ENCODE measurements at places on chromosomes 16 and 17.
A peak's percentile ranks its signal among the peaks of the same experiment; 100 is the strongest.

DNA sequence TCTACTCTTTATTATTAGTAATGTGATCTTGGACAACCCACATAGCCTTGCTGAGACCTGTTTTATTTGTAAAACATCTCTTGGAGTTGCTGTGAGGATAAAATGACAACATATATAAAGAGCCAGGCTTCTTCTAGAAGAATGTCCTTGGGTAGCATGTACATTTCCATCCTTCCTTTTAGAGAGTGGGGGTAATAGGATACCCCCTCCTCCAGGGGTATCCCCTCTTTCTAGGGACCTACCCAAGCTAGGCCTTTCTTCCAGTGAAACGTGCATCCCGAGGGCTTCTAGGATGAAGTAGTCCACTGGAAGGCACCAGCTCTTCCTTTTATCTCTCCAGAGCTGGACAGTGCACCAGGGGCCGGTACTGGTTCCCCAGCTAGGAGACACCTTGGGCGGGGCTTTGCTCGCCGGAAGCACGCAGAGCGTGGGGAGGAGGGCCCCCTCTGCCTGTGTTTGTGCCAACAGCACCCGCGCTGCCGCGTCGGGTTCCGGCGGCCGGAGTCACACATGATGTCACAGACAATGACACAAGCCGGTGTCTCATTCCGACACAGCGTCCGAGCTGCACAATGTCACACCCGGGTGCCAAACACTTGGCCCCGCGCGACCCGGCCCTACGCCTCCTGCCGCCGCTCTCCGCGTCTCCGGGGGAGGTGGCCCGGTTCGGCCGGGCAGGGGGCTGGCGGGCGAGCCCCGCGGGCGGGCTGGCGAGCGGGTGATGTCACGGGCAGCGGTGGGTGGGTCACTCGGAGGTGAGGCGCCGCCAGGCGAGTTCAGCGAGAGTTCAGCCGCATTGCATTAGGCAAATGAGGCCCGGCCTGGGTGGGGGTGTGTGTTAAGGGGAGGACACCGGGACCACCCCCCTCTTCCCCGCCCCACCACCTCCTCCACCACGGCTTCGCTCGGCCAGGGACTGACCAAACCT is 23.4 kb downstream of the GJD3 start:
- no peak for DNase-seq

DNA sequence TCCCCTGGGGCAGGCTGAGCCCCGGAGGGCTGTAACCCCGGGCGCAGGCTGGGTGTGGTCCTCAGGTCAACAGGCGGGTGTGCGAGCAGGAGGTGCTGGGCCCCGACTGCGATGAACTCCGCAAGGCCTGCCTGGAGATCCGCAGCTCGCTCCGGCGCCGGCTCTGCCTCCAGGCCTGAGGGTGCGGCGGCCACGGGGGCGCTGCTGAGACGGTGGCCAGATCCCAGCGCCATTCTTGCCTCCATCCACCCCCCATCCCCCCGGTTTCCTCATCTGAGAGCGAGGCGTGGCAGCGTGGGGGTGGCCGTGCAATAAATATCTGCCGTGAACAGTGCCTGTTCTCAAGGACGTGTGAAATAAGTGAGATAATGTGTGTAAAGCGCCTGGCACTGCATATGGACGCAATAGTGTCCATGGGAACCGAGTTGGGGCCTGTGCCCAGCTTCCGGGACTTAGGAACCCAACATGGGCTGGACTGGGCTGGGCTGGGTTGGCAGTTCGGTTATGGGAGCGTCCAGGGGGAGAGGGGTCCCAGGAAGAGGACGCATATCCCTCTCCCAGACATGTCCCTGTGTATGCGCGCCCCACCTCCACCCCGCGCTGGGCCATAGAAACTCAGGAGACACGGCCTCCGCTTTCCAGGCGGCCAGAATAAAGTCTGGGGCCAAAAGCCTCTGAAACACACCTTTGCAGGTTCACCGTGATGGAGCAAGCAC is 15.0 kb downstream of the ZNF213 start:
- DNase-seq = peak; percentile 25

DNA sequence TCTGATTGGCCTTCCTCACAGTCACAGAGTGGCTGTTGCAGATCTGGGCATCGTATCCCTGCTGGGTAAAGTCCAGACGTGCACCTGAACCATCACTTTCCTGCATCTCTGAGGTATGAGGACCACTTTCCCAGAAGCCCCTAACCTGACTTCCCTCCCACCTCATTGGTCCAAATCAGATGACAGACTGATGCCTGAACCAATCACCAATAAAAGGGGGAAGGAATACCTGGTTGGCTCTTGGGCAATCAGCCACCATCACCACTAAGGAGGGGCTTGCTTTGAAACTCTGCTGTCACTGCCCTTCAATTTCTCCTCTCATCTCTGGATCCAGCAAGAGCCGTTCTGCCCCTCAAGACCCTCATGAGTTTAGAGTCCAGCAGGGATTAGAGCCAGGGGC is 13.6 kb upstream of the WFDC1 start:
- no peak for DNase-seq

DNA sequence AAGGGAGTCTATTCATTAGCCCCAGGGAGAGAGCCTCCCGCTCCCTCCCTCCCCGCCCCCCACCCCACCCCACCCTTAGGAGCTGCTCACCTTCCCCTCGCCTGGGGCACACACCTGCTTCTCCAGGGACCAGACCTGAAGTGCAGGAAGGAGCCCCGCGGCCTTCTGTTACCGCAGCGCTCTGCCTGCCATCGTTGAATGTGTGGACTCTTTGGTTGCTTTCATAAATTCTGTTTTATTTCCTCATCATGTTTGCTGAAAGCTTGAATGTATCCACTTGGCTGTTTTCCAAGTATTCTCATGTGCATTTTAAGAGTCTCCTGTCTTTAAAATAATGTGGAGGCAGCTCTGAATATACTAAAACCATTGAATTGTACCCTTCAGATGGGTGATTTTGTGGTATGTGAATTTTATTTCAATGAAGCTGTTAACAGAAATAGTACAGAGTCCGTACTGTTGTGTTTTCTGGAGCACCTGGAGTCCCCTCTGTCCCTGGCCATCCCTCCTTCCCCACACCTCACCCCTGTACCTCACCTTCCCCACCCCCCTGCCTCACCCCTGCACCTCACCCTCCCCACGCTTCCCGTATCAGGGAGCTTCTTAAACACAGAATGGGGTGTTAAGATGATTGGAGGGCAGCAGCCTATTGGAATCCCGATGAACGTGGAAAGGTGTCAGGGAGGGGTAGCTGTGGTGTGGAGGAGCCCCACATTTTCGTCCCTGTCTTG is 25.5 kb downstream of the RAB11FIP3 start:
- peak; percentile 11 for DNase-seq

DNA sequence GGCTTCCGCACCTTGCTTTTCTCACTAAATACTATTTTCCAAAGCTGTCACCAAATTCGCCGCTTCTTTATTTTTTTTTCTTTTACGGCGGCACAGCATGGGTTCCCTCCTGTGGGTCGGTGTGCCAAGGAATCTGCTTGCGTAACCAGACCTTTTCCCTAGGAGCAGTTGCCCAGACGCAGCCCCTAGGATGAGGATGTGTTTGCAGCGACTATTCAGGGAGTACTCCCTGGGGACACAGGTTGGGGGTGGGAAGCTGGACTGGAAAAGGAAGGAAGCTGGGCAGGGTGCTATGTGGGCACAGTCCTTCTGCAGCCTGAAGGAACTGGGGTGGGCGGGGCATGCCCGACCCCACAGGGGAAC is 49.0 kb upstream of the ZCCHC14 start:
- no peak for DNase-seq

DNA sequence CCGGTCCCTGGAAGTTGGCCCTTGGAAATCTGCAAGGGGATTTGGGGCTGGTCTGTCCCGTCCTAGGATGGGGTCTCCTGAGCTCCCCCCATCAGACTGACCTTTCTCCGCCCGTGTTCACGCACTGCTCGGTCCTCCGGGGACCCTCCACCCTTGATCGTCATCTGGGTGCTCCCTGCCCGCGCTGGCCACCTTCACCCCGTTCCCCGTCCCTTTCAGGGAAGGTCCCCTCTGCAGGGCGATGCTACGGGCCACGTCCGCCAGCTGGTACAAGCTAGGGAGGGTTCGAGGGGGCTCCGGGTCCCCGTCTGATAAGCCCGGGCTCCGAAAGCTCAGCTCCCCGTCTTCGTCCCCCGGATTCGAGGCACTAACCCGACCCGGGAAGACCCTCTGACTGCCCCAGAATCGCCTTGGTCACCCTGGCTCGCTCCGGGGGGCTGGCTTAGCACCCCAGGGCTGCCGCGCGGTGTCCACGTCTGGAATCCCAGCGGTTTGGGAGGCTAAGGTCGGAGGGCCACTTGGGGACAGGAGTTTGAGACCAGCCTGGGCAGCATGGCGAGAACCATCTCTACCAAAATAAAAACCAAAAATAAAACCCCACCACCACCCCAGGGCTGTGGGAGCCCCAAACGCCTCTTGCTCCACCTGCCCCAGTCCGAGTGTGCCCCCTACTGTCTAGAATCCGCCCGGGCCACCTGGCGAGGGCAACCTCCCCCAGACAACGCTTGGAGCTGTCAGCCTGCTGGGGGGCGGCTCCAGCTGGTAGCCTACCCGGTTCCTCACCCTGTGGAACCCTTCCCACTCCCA is 1.1 kb upstream of the SLC43A2 start:
- no peak for DNase-seq

DNA sequence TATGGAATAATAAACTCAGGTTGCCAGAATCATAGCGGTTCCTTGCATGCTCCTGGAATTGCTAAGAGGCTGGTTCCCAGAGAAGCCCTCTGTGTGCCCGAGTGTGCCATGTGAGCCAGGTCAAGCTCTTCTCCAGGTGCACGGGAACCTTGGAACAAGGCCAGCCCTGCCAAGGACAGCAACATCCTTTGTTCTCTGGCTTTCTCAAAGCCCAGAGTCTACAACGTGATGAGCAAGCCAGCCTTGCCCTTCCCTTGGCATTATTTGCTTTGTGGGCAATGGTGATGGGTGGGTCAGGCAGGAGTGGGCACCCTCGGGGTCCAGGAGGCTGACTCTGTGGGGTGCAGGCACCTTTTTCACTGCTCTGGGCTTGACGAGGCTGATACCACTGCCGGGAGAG is 14.2 kb upstream of the SEC14L1 start:
- peak; percentile 79 for DNase-seq

DNA sequence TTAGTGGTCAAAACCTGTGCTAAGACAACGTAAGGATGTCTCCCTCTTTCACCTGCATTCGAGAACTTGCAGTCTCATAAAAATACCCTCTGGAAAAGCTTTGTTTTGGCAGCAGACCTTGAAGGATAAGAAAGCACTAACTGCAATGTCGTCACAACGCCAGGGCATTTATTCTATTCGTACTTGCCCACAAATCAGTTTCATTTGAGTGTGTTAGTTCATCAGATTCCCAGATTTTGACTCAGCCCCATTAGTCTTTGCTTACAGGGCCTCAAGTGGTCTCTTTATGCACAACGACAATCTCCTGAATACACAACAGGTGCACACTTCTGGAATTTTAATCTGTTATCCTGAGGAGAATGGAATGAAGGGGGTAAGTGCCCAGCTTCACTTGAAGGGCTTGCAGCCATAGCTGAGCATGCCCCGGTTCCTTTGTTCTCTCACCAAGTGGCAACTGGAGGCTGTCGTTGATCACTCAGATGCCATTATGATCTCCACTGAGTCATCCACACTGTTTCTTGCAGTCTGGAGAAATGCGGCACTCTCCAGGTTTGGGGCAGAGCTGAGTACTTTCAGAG is 58.8 kb downstream of the CLEC19A start:
- DNase-seq = no peak

DNA sequence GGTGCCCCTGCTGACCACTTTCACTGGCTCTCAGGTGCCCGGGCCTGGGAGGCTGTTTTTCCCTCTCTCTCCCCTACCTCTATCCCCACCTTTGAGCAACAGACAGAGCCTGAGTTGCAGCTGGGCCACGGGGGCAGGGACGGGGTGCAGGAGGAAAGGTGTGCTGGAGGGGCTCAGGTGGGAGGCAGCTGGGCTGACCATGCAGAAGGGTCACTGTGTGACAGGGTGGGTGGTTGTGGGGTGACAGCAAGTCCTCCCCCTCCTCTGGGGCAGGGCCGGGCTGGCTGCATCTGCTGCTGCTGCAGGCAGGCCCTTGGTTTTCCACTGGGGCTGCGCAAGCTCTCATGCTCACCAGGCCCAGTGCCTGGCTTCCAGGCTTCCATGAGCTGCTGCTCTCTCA is 6.6 kb downstream of the ZNF319 start:
- no peak for DNase-seq

- DNase-seq = peak; percentile 15
Measured at GRCh38 chr17:72556944-72557826, 436.4 kb downstream of the SOX9 start.

GRCh38 chr16:12011565-12011964 is 35.0 kb downstream of the SNX29 start:
- no peak for DNase-seq

DNA sequence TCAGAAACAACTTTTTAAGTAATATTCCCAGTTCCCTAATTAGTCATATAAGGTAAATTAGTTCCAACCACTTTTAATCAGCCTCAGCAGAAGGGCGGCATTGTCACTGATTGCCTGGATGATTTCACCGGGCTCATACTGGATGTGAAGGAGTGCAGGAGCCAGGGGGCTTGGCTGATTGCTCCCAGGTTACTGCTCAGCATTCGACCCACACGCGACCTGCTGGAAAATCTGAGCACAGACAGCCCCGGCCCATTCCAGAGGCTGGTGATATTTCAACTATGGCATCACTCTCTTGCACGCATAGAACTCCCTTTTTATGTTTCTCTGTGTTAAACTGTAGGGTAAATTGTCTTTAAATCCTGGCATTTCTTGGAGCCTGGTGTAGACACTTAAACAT is 34.2 kb downstream of the CPPED1 start:
- DNase-seq = no peak

- DNase-seq = no peak
Measured at GRCh38 chr16:58498341-58499091, 1.4 kb upstream of the NDRG4 start.
